ENCODE measurements at places on chromosomes 11 and 22. TPM values are rescaled to one million over a fixed set of nuclear protein-coding genes. Genes with fewer than 3 reads are reported as not detected.

GRCh38 chr11:6642957-6643356 is 12.7 kb downstream of the DCHS1 start:
- peaks cover 22% of the 10 kb centered on the region for H3K36me3 ChIP-seq
- no peak overlapping the region for H3K4me3 ChIP-seq
- H3K4me1 ChIP-seq = peaks cover 40% of the 10 kb centered on the region
- H3K27ac ChIP-seq = no peak overlapping the region

- H3K4me1 ChIP-seq = peaks cover 6% of the 10 kb centered on the region
- H3K27me3 ChIP-seq = peaks cover 7% of the 10 kb centered on the region
- no peaks in the 10 kb centered on the region for H3K36me3 ChIP-seq
- no peak for DNase-seq
- no peak overlapping the region for H3K27ac ChIP-seq
- H3K4me3 ChIP-seq = no peak overlapping the region
These were observed 5.2 kb downstream of the UPB1 start for GRCh38 chr22:24500277-24500820.

- DNase-seq = no peak
- no peaks in the 10 kb centered on the region for H3K27me3 ChIP-seq
- H3K36me3 ChIP-seq = no peaks in the 10 kb centered on the region
- H3K27ac ChIP-seq = no peak overlapping the region
- no peaks in the 10 kb centered on the region for H3K4me1 ChIP-seq
These were observed 28.8 kb upstream of the EXPH5 start for GRCh38 chr11:108622341-108622740.

DNA sequence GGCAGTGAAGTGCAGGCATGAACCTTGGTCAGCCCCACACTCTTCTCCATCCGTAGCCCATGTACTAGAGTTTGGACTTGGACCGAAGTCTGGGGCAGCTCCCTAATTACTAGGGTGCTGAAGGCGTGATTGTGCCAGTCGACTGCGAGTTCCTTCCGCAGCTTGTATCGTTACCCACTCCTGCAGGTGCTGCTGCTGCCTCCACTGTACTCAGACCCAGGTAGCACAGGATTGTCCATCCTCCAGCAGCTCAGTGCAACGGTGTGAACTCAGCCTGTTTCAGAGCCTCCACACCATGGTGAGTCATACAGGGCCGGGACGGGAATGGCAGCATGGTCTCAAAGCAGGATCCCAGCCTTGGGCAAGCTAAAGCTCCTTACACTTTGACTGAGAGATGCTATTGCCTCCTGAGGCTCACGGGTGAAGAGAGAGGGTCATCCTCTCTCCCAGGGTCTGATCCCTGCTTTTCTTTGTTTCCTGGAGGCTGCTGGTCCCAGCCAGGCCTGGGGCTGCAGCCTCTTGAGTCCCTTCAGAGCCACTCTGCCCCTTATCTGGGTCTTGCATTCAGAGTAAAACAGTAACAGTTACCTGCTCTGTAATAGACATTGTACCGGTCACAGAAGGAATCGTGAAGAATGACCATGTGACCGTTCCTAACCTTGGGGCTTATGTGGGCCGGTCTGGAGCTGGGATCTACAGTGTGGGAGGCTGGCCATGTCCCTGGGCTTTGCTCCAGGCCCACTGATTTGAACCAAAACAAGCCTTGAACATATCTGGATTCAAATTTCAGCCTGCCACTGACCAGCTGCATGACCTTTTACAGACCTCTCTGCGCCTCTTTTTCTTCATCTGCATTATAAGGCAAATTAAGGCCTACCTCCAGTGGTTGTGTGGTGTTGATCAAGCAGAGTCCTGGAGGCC is 1.7 kb downstream of the TKFC start:
- no peak overlapping the region for H3K4me3 ChIP-seq
- H3K27me3 ChIP-seq = no peaks in the 10 kb centered on the region
- no peak overlapping the region for H3K27ac ChIP-seq
- no peak for DNase-seq
- peaks cover 58% of the 10 kb centered on the region for H3K4me1 ChIP-seq

GRCh38 chr11:112627588-112628045 is 333.6 kb upstream of the NCAM1 start:
- no peaks in the 10 kb centered on the region for H3K4me1 ChIP-seq
- H3K27me3 ChIP-seq = no peaks in the 10 kb centered on the region
- no peaks in the 10 kb centered on the region for H3K36me3 ChIP-seq
- no peak overlapping the region for H3K4me3 ChIP-seq
- DNase-seq = no peak
- H3K27ac ChIP-seq = no peak overlapping the region

The LMNTD2 gene
- total RNA-seq = 3.1 TPM

The KBTBD3 gene
- 6.4 TPM for total RNA-seq

The TAGLN gene
- total RNA-seq = 12,513 TPM
